ENCODE measurements at places on chromosomes 16 and 17. TPM values are rescaled to one million over a fixed set of nuclear protein-coding genes. Genes with fewer than 3 reads are reported as not detected.

- DNase-seq = no peak
Observed at GRCh38 chr17:43453331-43453812, 30.4 kb upstream of the DHX8 start.

- DNase-seq = no peak
Observed at GRCh38 chr17:81054308-81054707, 19.4 kb downstream of the BAIAP2 start.

GRCh38 chr16:13672196-13672595 lies 247.8 kb upstream of the ERCC4 start:
- no peak for DNase-seq

The GINS2 gene
- polyA plus RNA-seq = 6.5 TPM

Measured in GM23248 (cell line).